ENCODE measurements at places on chromosomes 5 and 9. TPM values are rescaled to one million over a fixed set of nuclear protein-coding genes. Genes with fewer than 3 reads are reported as not detected.

DNA sequence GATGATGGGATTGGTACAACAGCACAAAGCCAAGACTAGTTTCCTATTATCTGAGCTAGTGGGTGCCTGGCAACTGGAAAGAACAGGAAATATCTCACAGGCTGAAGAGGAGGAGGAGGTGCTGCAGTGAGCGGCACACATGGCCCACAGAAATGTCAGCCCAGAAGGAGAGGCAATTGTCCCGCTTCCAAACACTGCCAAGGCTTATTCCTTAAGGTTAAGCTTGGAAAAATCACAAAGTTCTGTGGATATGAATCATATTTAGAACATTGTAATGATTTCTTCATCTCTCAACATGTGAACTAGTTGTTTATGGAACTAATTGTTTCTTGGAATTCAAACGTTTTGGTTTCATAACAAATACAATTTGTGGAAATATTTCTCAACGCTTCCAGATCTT, 1019.5 kb upstream of the SEMA6A start:
- DNase-seq: no peak

- no peak for DNase-seq
Observed at GRCh38 chr9:136996361-136997292, at the start of gene CLIC3. Gene CLIC3 (minus strand): TSS chr9:136996568. CDS start chr9:136996543, 25 bp downstream.

- no peak for DNase-seq
Observed at GRCh38 chr5:9765419-9766140, 135.4 kb upstream of the TAS2R1 start.

GRCh38 chr5:173295796-173296195, 32.4 kb downstream of the STC2 start:
- no peak for DNase-seq

- no peak for DNase-seq
Observed at GRCh38 chr9:20043035-20043434, 254.2 kb upstream of the SLC24A2 start.

- no peak for DNase-seq
Observed at GRCh38 chr9:108727580-108728111, 128.1 kb downstream of the ACTL7B start.

- DNase-seq: no peak
Observed at GRCh38 chr5:175610381-175610780, 47.5 kb upstream of the HRH2 start.

- no peak for DNase-seq
Observed at GRCh38 chr5:72402381-72402890, 82.3 kb downstream of the PTCD2 start.

Gene WDR38
- total RNA-seq: not detected

Gene CENPH
- 75.7 TPM for total RNA-seq

Gene PCAT7
- total RNA-seq: 3.2 TPM

Gene PCDHA9
- total RNA-seq: 0.36 TPM

All from H1 (cell line).